Neural crest cell (in vitro differentiated cells): ENCODE measurements at places on chromosomes 3 and 15. TPM values are rescaled to one million over a fixed set of nuclear protein-coding genes. Genes with fewer than 3 reads are reported as not detected.

DNA sequence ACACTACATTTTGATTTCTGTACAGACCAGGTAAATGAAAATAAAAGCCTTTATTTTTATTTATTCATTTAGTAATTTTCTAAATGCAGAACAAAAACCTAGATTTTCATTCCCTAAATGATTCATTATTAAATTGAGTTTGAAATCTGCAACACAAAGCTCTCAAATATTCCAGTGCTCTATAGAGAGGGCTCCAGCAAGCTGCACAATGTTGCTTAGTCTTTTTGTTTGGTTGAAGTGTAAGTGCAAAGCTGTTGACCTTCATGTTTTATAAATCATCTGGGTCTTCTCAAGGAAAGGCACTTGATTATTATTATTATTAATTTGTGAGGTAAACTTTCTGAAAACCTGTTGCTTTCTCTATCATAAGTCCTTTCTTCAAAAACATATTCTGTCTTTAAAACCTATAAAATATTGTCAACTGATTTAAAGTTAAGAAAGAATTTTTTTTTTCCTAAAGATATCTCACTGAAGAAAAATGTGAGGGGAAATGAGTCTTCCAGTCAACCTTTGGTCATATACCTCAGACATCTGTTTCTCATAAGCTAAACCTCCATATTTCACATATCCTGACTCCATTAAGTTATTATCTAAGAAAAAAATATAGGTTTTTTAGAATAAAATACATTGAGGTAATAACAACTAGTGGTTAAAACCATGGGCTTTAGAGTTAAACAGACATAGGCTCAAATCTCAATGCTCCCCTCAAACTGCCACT is 100.7 kb downstream of the ZIC4 start:
- H3K36me3 ChIP-seq, result no peaks in the 10 kb centered on the region
- H3K4me3 ChIP-seq, result no peak overlapping the region
- no peaks in the 10 kb centered on the region for H3K27me3 ChIP-seq
- no peak for DNase-seq
- no peak overlapping the region for H3K27ac ChIP-seq

Gene GPR176
- total RNA-seq, result 3.7 and 4.2 TPM in 2 replicates

Gene FOXB1
- 5.9 and 6.1 TPM in 2 replicates for total RNA-seq

GRCh38 chr3:144381607-144382006 is 410.0 kb downstream of the DIPK2A start:
- peaks cover 4% of the 10 kb centered on the region for H3K4me1 ChIP-seq
- no peak overlapping the region for H3K4me3 ChIP-seq
- no peaks in the 10 kb centered on the region for H3K36me3 ChIP-seq

DNA sequence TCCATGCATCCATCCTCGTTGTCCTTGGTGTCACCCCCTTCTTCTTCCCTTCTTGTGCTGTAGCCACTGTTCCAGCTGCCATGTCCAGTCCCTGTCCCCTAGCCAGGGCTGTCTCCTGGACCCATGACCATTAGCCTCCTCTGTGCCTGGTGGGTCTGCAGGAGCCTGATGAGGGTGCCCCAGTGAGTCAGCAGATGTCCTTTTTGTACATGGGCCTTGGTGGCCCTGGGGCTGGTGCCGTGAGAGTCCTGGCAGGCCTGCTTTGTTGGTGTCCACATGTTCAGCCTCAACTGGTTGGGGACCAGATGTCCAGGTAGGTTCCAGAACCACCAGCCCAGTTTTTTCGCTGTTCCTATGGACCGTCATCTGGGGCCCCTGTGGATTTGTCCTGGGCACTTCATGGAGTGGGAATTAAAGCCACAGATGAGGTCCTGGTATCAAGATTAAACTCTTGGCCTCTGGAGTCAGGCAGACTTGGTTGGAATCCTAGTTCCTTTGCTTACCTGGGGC is 66.1 kb downstream of the FBLN2 start:
- H3K36me3 ChIP-seq, result no peaks in the 10 kb centered on the region
- DNase-seq, result no peak
- H3K27me3 ChIP-seq, result no peaks in the 10 kb centered on the region
- no peak overlapping the region for H3K27ac ChIP-seq

Gene POLQ
- total RNA-seq, result 16.9 and 17.8 TPM in 2 replicates

GRCh38 chr15:80367661-80368060 is 36.5 kb upstream of the ARNT2 start:
- DNase-seq, result no peak
- peaks cover 24% of the 10 kb centered on the region for H3K36me3 ChIP-seq
- H3K4me1 ChIP-seq, result no peaks in the 10 kb centered on the region
- no peaks in the 10 kb centered on the region for H3K27me3 ChIP-seq
- H3K4me3 ChIP-seq, result no peak overlapping the region

GRCh38 chr3:70532806-70533205 is 220.4 kb upstream of the MDFIC2 start:
- H3K27me3 ChIP-seq, result peaks cover 7% of the 10 kb centered on the region
- no peak overlapping the region for H3K27ac ChIP-seq
- H3K4me3 ChIP-seq, result no peak overlapping the region
- no peak for DNase-seq

DNA sequence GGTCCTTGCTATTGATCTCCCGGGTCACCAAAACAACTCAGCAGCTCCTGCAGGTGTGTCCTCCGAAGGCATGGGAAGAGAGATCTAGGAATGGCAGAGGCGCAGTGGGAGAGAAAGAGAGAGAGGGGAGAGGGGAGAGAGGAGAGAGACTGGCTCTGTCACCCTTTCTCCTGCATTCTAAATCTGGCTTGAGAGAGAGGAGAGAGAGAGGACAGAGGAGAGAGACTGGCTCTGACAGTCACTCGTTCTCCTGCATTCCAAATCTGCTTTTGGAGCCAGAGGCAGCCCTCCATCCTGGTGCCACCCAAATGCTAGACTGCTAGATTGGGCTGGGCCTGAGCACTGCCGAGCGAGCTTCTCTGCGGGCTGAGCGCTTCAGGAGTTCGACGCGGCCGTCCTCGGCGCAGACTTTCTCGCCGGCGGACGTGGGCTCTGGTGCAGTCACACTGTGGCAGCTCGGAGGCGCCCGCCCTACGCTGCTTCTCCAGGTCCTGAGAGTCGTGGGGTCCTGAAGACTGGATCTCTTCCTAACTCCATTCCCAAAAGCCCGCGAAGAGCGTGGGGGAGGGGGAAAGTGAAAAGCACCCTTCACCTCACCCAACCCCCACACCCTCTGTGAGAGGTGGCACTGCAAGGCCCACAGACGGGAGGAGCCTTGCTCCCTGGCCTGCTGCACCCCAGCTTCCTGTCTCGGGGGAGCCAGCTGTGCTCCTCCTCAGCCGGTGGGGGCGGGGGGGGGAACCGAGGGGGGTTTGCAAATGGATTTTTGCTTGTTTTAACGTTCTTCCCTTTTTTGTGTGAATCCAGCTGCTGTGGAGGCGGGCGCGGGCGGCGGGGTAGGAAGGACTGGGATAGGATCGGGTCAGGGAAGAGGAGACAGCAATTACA is 222.3 kb downstream of the MEIS2 start:
- H3K27me3 ChIP-seq, result peaks cover 96% of the 10 kb centered on the region
- DNase-seq, result peak; percentile 12
- H3K4me3 ChIP-seq, result peak overlapping the region; percentile 72
- peaks cover 44% of the 10 kb centered on the region for H3K4me1 ChIP-seq
- peaks cover 11% of the 10 kb centered on the region for H3K36me3 ChIP-seq

- peaks cover 21% of the 10 kb centered on the region for H3K4me1 ChIP-seq
- no peak overlapping the region for H3K4me3 ChIP-seq
- no peaks in the 10 kb centered on the region for H3K36me3 ChIP-seq
- peaks cover 94% of the 10 kb centered on the region for H3K27me3 ChIP-seq
- H3K27ac ChIP-seq, result no peak overlapping the region
These were observed 4.4 kb downstream of the GXYLT2 start for GRCh38 chr3:72892081-72892775.

Gene CHRFAM7A
- 8.7 and 12.7 TPM in 2 replicates for total RNA-seq
